ENCODE measurements at places on chromosomes 4 and X. TPM values are rescaled to one million over a fixed set of nuclear protein-coding genes. Genes with fewer than 3 reads are reported as not detected.

The LARP1B gene
- 25.5 TPM for total RNA-seq

DNA sequence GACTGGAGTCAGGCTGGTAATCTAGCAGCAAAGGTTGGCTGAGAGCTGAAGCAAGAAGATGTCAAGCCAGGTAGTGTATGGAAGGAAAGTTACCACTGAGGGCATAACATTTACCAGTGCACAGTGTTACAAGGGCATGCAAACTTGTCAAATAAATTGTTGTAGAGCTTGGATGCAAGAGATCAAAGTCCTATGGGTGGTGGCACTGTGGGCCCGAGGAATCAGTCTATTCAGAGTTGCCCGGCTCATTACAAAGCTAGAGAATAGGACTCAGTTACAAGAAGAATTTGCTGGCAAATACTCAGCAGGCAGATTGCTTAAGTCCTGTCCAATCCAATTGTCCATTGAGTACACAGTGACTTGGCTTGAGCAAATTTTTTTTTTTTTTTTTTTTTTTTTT is 2043.8 kb downstream of the ARAP2 start:
- DNase-seq: no peak

- no peak for DNase-seq
Observed at GRCh38 chr4:6478546-6479220, 6.3 kb upstream of the PPP2R2C start.

DNA sequence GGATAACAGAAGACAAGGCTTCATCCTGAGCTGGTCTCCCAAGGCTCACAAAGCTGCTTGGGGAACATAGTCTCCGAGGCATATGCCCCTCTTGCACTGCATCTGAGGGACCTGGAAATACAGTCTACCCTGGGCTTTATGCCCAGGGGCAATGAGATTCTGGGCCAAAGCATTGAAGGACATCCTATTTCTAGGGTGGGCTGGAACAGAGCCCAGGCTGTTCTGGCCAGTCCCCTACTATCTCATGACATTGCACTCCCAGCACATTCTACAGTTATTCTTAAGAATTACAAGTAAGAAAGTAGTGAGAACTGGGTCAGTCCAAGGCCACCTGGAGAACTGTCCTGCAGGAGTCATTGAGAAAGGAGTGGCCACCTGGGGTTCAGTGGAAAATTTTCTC is 107.6 kb downstream of the USP46 start:
- no peak for DNase-seq

DNA sequence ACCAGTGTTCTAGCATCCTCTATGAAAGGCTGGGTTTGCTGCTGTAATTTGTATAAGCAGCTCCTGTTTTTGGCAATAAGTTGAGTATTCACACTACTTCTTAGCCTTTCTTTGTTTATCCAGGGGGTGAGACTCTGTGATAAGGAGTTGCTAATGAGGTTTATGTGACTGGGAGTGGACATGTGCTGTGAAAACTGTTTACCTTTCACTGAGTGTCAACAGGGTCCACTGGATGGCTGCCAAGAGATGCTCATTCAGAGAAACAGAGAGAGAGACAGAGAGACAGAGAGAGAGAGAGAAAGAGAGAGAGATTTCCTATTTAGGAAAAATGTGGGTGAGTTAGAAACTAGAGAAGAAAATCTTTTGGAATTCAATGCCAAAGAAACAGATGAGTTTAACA is 233.9 kb downstream of the CHIC2 start:
- DNase-seq: no peak

The CCDC149 gene
- total RNA-seq: 8.6 TPM

DNA sequence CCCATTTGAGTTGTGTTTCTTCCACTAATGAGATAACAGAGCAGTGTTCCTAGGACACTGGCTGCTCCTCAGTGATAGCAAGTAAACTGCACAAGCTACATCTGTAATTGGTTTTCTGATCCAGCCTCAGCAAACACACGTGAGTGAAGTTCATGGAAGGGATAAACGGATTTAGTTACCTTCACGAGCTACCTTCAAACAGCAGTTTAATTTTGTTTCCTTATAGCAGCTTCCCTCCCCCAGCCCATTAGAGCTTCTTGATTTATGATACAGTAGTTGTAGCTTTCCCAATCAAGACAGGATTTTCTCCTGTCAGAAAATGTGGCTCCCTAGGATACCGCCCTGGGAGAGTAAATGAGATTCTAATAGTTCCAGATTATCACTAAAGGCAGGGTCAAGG is 634.2 kb upstream of the FAT1 start:
- no peak for DNase-seq

The HAND2 gene
- total RNA-seq: 45.4 TPM

The ZNF518B gene
- total RNA-seq: 30.3 TPM

DNA sequence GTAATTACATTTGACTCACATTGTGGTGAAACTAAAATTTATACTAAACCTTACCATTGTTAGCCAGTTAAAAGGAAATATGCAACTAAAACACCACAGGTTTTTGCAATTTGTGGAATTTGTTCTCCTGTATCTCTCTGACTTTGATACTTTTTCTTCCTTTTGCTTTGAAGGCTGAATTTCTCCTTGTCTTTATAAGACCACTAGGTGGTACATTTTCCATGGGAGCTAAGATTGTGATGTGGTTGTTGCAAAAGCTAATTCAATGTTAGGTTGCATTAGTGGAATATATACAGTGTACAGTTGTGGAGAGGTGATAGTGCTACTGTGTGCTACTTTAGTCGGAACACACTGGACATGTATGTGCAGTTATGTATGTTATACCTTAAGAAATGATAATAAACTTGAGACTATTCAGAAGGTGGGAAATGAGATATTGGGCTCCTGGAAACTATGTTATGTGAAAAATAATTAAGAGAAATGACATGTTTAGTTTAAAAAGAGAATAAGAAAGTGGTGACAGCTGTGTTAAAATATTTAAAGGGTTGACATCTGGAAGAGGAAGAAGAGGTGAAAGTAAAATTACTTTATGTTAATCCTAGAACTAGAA is 70.3 kb downstream of the ARL9 start:
- DNase-seq: peak; percentile 66

- DNase-seq: peak; percentile 3
Observed at GRCh38 chr4:61200187-61200915, at the start of gene ADGRL3. TSS of gene ADGRL3 (plus strand) at chr4:61200326.

GRCh38 chr4:1969928-1970723 is 38.6 kb downstream of the NELFA start:
- DNase-seq: no peak

The ALB gene
- not detected for total RNA-seq

DNA sequence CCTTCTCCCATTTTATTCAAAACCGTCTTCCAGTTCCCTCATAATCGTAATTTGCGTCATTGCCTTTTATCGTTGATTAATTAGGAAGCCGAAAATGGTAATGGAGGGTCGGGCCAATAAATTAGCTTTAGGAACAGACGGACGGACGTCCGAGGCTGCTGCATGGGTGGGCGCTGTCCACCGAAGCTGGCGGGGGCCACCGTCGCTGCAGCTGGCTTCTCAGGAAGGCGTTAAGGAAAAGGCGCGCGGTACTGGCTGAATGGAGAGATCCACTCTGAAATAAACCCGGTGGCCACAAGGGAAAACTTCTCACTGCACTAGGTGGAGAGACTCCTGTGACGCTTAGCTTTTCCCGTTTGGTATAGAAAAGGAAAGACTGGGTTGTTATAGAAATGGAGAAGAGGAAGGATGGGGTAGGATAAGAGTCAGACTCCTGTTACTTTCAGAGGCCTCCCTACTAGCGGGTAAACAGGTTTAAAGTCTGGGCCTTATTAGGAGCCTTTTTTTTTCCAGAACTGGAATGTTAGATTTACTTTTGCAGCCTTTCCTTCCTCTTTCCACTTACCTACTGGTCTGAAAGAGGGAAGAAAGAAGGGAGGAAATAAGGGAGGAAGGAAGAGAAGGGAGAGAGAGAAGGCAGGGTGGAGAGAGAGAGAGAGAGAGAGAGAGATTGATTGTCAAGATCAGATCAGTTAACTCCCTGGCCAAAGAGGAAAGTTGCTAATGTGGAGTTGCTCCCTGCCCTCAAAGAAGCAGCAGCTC is 11.3 kb upstream of the PRDM8 start:
- DNase-seq: no peak

- DNase-seq: no peak
Observed at GRCh38 chr4:10535912-10536311, 78.7 kb upstream of the ZNF518B start.

- DNase-seq: peak; percentile 75
Observed at GRCh38 chr4:183471946-183472708, 27.7 kb downstream of the CDKN2AIP start.

DNA sequence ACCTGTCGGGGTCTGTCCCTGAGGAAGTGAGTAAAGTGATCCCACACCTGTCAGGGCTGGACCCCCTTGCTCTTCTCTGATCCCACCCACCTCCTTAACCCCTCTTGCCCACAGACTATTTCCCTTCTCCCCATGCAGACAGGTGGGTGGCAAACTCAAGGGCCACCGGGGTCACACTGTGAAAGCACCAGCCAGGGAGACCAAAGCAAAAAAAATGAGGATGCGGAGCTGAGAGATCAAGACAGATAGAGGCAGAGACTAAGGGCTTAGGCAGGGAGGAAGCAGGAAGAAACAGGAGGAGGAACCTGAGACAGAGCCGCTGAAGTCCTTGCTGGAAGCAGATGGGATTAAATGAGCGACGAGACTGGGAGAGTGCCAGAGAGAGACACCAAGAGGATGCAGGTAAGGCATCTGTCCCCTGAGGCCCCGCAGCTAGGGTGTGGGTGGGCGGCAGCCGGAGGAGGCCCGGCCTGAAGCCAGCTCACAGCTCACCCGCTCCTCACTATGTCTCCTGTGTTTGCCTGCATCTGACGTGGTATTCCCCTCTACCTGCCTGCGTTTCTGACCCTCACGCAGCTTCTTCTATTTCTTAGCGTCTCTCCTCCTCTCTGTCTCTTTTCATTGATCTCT is 7.2 kb downstream of the TIMM17B start:
- no peak for DNase-seq

The LRPAP1 gene
- 24.8 TPM for total RNA-seq

DNA sequence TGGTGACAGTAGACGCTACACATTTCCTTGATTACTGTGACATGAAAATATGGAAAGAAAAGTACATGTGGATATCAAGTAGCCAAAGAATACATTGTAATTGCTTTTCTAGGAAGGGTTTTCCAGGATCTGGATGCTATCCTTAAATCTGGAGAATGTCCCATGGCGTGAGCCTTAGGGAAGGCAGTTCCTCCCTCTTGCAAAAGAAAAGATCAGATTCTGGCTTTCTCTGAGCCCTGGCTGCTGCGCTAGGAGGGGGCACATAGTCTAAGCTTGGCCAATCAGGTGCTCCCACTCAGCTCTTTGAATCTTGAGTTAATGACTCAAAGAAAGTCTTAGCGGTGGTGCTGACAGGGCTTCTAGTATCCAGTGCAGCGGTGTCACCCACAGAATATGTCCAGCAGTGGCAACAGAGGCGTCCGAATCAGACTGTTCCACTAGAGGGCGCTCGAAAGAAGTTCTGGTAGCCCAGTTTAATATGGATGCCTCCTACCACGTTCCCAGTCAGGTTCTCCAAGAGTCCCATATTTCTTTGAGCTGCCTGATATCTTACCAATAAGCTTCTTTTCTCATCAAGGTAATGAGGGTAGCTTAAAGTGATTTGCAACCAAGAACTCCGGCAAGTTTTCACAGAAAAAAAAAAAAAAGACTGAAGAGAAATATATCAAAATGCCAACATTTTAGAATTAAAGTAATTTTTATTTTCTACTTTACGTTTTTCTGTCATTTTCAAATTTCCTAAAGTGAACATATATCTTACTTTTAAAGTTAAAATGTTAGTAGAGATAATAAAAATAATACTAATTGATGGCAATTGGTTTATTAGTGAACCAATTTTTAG is 213.4 kb upstream of the S100G start:
- peak; percentile 71 for DNase-seq

The PAGE2 gene
- total RNA-seq: not detected

GRCh38 chrX:79409657-79410056 is 42.5 kb upstream of the ITM2A start:
- DNase-seq: no peak

DNA sequence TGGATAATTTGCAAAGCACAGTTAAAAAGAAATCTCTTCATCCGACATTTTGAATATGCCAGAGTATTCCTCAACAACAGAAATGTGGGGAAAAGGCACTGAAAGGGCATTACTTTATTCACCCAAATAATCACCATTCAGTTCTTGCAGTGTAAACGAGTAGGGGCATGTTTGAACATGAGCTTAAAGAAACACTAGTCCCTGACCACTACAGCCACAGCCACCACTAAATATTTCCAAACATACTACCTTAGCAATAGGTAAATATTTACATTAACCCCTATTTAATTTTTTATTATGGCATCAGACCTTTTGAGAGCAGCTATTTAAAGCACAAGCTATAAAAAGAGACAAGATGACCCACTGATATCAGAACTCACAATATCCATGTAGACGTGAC is 27.6 kb downstream of the MCF2 start:
- no peak for DNase-seq

DNA sequence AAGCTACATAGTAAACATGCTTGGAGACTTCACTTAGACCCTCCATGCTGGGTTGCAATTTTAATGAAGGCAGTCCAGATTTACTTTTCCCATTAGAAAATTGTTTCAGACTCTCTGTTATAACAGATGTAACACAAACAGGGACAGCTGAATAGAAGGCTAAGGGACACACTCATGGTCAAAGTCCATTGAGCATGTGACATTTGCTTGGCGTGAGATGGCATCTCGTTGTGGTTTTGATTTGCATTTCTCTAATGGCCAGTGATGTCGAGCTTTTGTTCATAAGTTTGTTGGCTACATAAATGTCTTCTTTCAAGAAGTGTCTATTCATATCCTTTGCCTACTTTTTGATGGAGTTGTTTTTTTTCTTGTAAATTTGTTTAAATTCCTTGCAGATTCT is 358.2 kb upstream of the CLNK start:
- no peak for DNase-seq

- DNase-seq: no peak
Observed at GRCh38 chr4:102402223-102402622, 56.9 kb upstream of the SLC39A8 start.

- no peak for DNase-seq
Observed at GRCh38 chr4:40622913-40623312, 6.8 kb downstream of the RBM47 start.

DNA sequence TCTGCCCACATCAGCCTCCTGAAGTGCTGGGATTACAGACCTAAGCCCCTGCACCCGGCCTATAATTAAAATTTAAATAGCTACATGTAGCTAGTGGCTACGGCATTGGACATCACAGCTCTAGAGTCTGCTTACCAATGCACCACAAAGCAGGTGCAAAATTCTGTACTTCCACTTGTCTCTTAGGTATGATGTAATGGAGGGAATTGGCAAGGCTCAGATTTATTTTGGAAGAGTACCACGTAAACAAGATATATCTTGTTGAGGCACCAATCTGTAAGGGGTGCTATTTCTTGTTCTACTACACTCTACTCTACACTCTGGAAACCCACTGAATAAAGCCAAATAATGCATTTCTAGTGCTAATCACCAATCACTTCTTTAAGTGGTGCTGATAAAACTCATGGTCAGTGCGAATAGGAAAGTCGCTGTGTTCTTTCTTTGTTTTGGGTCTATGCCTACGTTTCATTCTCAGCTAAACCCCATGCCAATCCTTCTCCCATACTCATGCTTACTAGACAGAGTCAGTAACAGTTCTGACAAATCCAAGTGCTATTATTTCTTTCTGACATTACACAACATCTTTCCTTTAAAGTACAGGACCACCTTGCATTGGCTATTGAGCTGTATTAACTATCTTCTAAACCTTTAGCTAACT is 92.3 kb downstream of the GC start:
- DNase-seq: no peak
